ENCODE measurements at places on chromosomes 12 and 14.

- no peak for DNase-seq
Measured at GRCh38 chr12:44287545-44287944, 451.7 kb downstream of the TMEM117 start.

DNA sequence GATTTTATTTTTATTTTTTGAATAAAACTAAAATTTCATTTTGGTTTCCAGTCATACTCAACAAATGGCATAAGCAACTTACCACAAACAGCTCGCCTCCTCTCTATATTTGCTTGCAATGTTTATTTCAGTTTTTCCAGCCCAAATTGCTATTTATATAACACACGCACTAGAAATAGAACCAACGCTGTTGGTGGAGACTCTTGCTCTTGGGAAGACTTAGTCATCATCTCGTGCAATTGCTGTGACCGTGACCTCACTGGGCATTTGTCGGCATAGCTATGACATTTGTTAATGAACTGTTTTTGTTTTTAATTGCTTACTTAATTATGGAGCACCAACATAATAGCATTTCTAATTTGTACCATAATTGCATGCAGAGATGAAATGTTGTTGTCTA, 153.1 kb upstream of the OTX2 start:
- DNase-seq, result no peak

DNA sequence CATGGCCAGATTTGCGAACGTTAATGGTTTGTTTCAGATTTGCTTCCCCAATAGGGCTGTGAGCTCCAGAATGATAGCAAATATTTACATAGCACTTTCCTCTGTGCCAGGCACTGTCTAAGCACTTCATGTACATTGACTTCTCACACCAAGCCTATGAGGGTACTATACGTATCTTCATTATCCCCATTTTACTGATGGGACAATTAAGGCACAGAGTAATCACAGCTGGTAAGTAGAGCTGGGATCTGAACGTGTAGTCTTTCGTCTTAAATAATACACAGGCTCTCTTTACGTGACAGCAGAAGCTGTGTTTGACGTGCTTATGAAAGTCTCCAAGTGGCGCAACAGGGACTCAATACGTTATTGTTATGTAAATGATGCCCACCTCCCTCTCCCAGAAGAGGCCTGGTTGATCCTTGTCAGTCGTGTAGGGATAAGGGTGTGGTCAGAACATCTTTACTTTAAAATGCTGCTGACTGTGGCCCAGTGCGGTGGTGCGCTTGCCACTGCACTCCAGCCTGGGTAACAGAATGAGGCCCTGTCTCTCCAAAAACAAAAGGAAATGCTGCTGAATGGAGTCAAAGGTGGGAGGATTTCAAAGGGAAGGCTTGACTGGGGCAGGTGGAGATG, 66.3 kb upstream of the TCL1B start:
- no peak for DNase-seq

DNA sequence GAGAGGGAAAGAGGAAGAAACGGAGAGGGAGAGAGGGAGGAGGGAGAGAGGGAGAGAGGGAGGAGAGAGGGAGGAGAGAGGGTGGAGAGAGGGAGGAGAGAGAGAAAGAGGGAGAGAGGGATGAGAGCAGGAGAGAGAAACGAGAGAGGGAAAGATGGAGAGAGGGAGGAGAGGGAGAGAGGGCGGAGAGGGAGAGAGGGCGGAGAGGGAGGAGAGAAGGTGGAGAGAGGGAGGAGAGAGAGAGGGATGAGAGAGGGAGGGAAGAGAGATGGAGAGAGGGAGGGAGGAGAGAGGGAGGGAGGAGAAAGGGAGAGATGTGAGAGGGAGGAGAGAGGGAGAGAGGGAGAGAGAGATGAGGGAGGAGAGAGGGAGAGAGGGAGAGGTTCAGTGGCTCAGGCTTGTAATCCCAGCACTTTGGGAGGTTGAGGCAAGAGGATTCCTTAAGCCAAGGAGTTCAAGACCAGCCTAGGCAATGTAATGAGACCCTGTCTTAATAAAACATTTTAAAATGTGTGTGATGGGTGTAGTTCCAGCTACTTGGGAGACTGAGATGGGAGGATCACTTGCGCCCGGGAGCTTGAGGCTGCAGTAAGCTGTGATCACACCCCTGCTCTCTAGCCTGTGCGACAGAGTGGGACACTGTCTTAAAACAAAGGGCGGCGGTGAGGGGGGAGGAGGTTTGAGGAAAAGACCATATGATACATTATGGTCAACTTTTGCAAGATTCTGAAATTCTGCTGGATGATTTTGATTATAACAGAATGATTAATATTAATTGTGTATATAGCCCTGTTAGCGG, 21.3 kb upstream of the SNRPF start:
- no peak for DNase-seq

DNA sequence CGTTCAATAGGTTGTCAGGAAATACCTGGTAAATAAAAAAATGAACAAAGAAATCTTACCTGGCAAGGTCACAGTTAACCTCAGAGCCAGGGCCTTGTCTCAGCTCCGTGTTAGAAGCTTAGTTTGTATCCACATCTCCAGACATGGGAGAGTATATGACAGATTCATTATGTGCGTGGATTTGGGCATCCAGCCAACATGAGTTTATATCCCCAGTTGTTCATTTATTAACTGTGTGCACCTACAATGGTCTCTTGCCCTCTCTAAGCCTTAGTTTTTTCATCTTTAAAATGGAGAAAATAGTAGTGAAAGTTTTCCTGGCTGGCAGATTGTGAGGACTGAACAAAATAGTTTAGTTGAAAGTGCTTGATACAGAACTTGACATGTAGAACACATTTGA, 437.8 kb downstream of the NPAS3 start:
- no peak for DNase-seq

DNA sequence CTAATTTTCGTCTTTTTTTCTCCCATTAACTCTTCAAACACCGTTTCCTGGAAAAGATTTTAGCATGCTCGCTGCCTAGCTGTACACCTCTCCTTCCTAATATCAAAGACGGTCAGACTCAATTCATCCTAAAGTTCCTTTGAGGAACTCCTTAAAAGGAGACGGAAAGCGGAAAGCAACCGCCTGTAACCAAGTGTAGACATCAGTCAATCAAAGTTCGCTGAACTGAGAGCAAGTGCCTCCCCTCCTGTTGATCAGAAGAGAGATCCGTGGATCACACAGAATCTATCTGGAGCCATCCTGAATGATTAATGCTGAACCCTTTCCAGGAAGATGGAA, 412 bp upstream of the TEP1 start:
- peak; percentile 59 for DNase-seq

- no peak for DNase-seq
Measured at GRCh38 chr12:119005913-119006312, 24.6 kb downstream of the SRRM4 start.

- no peak for DNase-seq
Measured at GRCh38 chr12:18723752-18724151, 14.1 kb downstream of the PLCZ1 start.

GRCh38 chr12:13627536-13627935, 353.9 kb downstream of the GRIN2B start:
- DNase-seq, result no peak

DNA sequence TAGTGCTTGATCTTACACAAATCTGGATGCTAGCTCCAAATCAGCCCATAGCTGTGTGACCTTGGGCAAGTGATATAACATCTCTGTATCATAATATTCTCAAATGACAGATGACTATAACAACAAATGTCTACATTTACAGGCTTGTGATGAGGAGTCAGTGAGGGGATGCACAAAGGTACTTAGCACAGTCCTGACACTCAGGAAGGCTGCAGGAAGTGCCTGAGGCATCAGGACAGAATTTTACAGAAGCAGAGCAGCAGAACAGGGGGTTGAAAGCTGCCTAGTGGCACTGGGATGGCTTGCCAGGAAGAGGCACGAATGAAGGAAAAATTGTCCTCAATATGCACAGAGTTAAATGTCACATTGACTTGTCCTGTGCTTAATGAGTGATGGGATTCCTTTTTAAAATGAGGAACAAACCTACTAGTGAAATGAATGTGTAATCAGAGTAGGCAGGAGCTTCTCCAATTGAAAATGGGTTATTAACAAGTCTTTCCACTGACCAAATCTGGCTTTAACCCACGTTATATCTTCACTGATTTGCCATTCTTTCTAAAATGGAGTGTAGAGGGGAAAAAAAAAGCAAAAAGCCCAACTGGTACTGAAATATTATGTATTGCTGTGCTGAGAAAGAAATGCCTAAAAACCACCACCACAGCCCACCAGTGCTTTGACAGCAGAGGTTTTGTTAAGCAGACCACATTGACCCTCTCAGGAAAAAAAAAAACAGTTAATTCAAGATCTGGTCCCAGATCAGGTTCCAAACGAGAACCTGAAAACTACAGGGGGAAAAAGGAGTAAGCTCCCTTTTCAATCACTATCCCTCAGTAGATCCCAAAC, 11.6 kb downstream of the BTG1 start:
- DNase-seq, result no peak
